Esophagus mucosa (tissue), 1 donor: ENCODE measurements at places on chromosomes 5 and 9. TPM values are rescaled to one million over a fixed set of nuclear protein-coding genes. Genes with fewer than 3 reads are reported as not detected.

PCDHA9 gene
- 0.04 TPM for total RNA-seq

NAIF1 gene
- total RNA-seq = 7.1 TPM

BNIP1 gene
- 12.9 TPM for total RNA-seq

PIP5KL1 gene
- total RNA-seq = 4.3 TPM
